Smooth muscle cell of the brain vasculature (primary cell): ENCODE measurements at places on chromosomes 11 and 22.

DNA sequence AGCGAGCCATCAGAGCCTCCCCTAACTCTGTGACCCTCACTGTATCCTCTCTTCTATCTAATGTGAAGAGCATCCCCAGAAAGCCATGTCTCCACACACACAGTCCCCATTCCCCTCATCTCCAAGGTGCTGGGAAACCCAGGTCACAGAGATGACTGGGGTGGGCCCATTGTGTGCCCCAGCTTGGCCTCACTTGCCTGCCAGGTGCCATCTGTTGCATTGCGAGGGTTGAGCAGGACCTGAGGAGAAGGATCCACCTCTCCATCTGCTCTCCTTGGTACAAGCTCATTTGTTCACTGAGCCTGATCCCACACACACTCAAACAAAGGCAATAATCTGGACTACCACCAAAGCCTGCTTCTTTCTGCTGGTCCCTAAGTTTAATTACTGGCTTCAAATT, 118.8 kb downstream of the SPATA19 start:
- no peak for DNase-seq

GRCh38 chr11:64887234-64887756, 8.9 kb upstream of the EHD1 start:
- DNase-seq: no peak

DNA sequence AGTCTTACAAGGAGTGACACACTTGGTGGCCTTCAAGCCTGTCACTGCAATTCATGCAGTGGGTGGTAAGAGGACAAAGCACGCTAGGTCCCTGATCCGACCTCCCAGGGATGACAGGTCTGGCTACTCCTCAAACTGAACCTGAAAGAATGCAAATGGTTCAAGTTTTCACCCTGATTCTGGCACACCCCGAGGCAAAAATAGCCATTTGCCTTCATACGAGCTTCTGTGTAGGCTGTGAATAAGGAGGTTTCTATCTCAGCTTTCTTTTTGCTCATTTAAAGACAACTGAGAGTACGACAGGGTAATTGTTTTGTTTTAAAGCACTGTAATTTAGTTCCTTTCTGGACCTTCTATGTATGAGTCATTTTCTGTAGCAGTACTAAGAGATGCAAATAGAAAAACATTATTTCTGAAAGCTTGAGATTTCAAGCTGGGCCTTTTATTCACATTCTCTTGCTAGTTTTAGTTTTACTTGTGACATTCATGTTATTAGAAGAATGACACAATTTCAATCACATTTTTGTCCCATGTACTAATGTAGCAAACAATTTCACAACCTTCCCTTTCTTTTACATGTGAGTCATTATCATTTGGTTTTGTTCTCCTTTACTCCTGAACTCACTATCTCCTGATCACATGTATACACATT, 56.6 kb upstream of the FDX1 start:
- no peak for DNase-seq

GRCh38 chr11:85626496-85626895, 648 bp downstream of the DLG2 start:
- no peak for DNase-seq

DNA sequence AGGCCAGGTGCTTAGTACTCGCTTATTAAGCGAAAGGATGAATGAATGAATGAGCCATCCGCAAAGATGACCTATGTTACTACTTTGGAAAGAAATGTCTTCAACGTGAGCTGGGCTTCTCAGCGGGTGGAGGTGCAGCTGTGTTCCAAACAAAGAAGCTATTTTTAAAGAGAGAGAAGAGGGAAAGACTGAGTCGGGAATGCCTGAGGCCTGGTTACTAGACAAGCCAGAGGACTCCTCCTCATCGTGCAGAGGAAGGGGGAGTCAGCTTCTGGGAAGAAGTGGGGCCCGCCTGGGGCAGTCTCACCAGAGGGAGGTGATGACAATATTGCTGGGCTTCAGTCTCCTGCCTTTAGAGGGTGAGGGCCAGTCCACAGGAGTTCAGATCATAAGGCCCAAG, 30.4 kb upstream of the CD5 start:
- DNase-seq: no peak

- DNase-seq: no peak
Observed at GRCh38 chr11:67280788-67281551, 8.1 kb upstream of the ANKRD13D start.

GRCh38 chr22:43974028-43974545, 18.8 kb downstream of the SAMM50 start:
- no peak for DNase-seq

DNA sequence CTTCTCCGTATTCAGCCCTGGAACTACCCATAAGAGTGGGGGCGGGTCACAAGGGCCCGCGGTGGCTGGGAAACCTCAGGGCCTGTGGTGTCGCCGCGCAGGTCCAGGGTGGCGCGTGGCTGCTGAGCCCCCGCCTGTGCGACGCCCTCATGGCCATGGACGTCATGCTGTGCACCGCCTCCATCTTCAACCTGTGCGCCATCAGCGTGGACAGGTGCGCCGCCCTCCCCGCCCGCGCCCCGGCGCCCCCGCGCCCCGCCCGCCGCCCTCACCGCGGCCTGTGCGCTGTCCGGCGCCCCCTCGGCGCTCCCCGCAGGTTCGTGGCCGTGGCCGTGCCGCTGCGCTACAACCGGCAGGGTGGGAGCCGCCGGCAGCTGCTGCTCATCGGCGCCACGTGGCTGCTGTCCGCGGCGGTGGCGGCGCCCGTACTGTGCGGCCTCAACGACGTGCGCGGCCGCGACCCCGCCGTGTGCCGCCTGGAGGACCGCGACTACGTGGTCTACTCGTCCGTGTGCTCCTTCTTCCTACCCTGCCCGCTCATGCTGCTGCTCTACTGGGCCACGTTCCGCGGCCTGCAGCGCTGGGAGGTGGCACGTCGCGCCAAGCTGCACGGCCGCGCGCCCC, 2.4 kb downstream of the DRD4 start:
- no peak for DNase-seq

GRCh38 chr22:48632646-48633246, 1194.9 kb downstream of the BRD1 start:
- DNase-seq: no peak

- DNase-seq: no peak
Observed at GRCh38 chr11:43557553-43558110, 122.9 kb upstream of the HSD17B12 start.

DNA sequence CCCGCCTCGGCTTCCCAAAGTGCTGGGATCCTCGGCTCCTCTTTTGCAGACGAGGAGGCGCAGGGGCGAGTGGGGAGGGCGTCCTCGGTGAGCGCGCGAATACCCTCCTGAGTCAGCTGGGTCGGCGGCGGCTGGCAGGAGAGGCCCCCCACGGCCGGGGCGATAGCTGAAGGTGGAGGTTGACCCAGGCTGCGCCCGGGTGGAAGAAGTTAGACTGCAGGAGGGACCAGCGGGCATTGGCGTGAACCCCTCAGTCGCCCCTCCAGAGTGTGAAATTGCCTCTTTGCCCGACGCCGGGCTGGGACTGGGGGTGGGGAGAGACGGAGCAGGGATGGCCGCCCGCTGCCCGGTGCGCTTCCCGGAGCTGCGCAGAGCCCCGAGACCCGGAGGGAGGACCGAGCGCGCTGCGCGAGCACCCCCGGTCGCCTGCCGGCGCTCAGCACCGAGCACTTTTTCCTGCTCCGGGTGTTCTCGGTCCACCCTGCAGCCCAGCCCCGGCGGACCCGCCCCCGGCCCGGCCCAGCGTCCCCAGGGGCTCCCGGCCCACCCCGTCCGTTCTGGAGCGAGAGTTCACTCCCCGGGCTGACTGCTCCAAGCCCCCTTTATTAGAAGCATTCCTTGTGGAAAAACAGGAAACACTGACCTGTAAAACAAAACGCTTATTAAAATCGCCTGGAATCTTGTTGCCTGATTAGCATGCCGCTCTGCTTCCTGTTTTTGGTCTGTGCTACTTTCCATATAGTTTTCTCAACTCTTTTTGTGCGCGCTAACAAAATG, 13.7 kb upstream of the CPT1A start:
- no peak for DNase-seq

DNA sequence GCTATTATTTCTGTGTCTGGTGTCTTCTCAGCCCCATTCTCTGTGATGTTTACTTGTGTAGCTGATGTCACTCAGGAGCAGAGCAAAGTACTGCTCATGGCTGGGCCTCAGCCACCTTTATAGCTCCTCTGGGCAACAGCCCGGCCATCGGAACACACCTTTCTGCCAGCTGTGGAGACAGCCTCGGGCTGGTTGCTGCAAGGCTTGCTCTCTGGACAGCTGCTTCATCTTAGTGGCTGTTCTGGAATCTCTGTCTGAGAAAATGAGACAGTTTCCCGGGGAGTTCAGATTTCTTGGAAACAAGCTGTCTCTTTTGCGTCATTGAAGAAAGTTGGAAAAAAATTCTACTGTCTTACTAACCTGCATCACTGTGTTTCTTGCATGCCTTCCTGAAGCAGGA, 20.0 kb downstream of the THY1 start:
- DNase-seq: no peak

DNA sequence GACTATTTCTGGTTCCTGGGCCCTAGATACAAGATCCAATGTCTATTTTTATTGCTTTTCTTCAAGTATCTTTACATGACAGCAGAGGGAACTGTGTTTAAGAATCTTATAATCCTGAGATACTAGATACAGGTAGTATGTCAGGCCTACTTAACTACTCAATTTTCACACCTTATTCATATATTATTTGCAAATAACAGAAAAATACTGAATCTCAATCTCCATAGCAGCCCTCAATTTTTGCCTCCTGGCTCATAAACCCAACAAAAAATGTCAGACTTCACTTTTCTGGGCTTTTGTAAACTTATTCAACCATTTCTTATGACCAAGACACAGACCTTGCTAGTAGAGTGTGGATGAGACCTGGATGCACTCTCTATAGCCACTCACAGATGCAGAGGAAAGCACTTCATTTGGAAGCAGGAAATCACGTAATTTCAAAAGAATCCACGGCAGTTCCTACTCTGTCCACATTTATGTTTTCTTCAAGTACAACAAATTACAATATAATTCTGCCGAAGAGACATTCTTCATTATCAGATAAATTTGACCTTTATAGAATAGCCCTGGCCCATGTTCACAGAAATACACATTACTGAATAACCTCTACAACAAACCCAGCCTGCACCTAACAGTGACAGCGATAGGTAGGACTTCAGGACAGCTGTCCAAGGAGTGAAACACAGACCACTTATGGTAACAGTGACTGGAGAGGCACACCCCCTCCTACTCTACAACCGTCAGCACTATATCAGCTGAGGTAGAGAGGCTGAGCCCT, 62.0 kb upstream of the YPEL1 start:
- DNase-seq: no peak

DNA sequence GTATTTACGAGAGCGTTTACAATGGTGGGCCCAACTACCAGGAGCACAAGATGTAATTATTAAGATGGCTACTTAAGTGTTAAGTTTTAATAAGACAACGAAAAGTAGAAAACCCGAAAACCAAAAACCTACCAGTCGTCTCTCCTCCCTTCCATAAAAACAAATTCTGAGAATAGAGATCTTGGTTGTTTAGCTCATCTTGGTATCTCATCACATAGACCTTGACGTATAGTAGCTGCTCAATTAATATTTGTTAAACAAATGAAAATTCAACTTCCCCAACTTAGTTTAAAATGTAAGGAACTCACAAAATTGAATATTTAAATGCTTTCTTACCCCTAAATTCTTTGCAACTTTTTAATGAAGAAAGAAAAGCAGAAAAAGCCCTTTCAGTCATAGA, 669 bp downstream of the KDM4D start:
- no peak for DNase-seq

DNA sequence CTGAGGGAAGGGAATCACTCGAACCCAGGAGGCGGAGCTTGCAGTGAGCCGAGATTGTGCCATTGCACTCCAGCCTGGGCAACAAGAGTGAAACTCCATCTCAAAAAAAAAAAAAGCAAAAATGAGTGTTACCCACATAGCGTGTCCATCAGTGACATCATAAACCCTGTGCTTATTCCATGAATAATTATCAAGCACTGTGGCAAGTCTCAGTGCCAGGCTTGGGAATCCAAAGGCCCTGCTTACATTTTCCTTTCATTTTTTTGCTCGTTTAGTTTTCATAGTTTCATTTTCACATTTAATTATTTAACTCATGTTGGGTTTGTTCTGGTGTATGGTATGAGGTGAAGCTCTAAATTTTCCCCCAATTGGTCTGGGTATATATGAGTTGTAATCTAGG, 46.5 kb downstream of the NEU3 start:
- no peak for DNase-seq
